KBM-7 (cell line): ENCODE measurements at places on chromosomes 2 and 18.

- no peak for DNase-seq
Measured at GRCh38 chr2:48015421-48015820, 109.1 kb upstream of the FBXO11 start.

DNA sequence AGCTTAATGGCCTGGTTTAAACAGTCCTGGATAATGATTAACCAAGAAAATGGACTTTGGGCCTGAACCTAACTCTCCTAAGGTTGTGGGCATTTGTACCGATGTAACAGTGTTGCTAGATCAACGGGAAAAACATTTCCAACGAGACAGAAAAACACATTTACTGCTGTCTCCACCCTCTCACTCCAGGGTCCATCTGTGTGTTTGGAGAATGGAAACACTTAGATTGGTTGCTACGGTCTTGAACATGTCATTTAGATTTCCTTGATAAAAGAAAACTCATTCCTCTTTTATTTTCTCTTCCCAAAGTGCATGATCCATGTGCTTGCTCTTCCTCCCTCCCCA, 88.0 kb downstream of the SOCS6 start:
- DNase-seq, result no peak

- no peak for DNase-seq
Measured at GRCh38 chr2:10504370-10504993, 56.4 kb upstream of the ODC1 start.

- no peak for DNase-seq
Measured at GRCh38 chr2:102474785-102475184, 1.8 kb downstream of the SLC9A4 start.

DNA sequence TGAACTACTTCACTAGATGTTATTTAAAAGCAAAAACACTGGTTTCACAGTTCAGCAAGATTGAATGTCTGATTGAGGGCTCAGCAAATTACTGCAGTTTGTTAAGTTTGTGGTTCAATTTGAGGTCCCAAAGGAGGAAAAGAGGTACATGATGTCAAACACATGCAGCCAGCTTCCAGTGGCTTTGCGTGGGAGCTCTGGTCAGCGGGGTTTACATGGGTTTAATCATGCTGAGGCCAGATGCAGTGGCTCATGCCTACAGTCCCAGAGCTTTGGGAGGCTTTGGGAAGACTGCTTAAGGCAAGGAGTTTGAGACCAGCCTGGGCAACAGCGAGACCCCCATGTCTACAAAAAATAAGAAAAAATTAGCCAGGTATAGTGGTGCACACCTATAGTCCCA, 111.5 kb downstream of the MAPK4 start:
- no peak for DNase-seq

DNA sequence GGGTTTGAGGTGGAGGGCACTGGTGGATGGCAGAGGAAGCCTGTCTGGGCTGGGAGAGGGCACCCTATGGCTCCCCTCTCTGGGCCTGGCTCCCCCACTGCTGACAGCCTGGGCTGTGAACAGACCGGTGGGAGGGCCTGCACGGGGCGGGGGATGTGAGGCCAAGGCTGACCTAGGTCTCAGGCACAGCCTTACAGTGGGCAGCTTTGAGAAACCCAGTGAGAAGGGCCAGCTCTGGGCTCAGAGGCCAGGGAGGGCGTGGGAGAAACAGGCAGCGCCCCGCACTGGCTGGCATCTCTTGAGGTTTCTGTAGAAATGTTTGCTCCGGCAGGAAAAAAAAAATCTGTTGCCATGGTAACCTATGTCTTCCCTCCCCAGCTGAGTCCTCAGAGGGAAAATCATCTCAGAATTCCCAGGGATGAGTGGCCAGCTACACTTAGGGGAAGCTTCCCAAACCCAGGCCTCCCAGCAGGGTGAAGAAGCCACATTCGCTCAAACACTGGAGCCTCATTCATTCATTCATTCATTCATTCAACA, 71.7 kb upstream of the TAF1B start:
- no peak for DNase-seq

DNA sequence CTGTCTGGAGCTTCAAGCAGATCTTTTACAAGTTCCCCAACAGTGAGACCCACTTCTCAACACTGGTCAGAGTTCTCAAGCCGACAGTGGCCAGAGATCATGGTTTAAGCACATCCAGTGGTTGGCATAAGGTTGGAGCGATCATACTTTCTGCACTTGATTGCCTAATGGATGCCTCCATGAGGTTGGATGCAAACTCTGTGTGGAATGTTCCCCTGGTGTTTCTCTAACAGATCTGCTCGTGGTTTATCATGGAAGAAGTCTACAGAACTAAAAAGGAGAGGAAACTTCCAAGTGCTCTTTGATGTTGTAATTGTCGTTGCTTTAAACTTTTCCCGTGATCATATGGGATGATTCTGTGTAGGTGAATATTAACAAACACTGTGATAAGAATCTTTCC, 60.7 kb downstream of the SH3RF3 start:
- no peak for DNase-seq

- no peak for DNase-seq
Measured at GRCh38 chr18:41449612-41450011, 505.4 kb upstream of the PIK3C3 start.

- DNase-seq, result peak; percentile 5
Measured at GRCh38 chr2:1162768-1163584, 212.3 kb downstream of the SNTG2 start.

- no peak for DNase-seq
Measured at GRCh38 chr18:40414155-40414754, 1540.8 kb upstream of the PIK3C3 start.

- DNase-seq, result no peak
Measured at GRCh38 chr2:184532551-184532950, 65.8 kb upstream of the ZNF804A start.
